Tibial nerve (tissue), 4 donors: ENCODE measurements at places on chromosomes 12 and 14. TPM values are rescaled to one million over a fixed set of nuclear protein-coding genes. Genes with fewer than 3 reads are reported as not detected.

- no peak overlapping the region for H3K27ac ChIP-seq
- H3K4me3 ChIP-seq = no peak overlapping the region
- peaks cover 8% of the 10 kb centered on the region for H3K4me1 ChIP-seq
- no peaks in the 10 kb centered on the region for H3K27me3 ChIP-seq
- no peak for DNase-seq
Observed at GRCh38 chr12:78085542-78086182, 255.0 kb downstream of the NAV3 start.

Gene HRK
- not detected for total RNA-seq

DNA sequence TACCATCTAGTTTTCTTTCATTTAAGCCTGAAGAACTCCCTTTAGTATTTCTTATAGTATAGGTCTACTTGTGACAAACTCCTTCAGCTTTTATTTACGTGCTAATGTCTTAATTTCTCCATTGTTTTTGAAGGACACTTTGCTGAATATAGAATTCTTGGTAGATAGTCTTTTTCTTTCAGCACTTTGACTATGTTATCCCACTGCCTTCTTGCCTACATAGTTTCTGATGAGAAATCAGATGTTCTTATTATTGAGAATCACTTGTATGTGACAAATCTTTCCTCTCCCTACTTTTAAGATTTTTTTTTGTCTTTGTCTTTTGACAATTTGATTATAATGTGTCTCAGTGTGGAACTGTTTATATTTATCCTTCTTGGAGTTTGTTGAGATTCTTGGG, 5.1 kb upstream of the MIS18BP1 start:
- no peak overlapping the region for H3K27ac ChIP-seq
- H3K27me3 ChIP-seq = no peaks in the 10 kb centered on the region
- H3K4me3 ChIP-seq = no peak overlapping the region
- H3K36me3 ChIP-seq = no peaks in the 10 kb centered on the region
- DNase-seq = no peak

GRCh38 chr14:92731622-92732115, 16.8 kb downstream of the LGMN start:
- no peaks in the 10 kb centered on the region for H3K27me3 ChIP-seq
- H3K36me3 ChIP-seq = peaks cover 5% of the 10 kb centered on the region
- no peak for DNase-seq

DNA sequence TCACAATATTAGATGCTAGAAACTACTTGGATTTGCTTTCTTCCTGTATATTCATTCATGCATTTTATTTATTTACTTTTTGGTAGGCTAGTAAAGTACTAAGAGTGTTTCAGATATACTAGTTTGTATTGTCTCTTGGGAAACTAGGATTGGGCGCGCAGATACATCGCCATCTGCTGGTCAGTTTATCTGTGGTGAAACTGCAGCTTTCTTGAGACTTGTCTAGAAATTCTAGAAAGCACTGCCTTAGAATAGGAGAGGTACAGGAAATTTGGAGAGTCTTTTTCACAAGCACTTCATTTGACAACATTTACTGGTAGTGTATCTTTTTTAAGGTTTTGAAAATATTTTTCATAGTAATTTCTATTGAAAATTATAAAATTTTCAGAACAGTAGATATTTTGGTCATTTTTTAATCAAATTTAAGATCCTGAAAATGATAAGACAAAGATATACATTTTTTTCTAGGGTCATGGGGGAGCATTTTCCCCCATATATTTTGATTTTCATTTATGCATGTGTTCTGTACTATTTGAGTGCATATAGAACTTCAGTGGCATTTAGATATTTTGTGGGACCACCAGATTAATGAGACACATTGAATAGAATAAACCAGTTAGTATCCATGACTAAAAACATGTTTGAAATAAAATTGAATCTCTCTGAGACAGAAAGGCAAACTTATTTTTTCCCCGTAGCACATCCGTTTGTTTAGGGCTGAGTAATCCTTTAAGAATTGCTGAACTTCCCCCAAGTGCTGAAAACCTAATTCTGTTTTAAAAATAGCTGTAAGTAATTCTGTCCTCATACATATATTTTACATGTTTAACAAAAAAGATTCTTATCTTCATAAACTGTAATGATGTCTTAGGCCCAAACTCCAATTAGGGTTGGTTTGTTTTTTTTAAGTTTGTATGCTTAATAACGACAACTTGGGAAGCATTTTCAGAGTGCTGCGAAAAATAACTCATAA, 44.5 kb downstream of the SLC38A6 start:
- no peaks in the 10 kb centered on the region for H3K36me3 ChIP-seq
- H3K4me1 ChIP-seq = no peaks in the 10 kb centered on the region
- H3K4me3 ChIP-seq = no peak overlapping the region
- DNase-seq = peak; percentile 27
- no peak overlapping the region for H3K27ac ChIP-seq

DNA sequence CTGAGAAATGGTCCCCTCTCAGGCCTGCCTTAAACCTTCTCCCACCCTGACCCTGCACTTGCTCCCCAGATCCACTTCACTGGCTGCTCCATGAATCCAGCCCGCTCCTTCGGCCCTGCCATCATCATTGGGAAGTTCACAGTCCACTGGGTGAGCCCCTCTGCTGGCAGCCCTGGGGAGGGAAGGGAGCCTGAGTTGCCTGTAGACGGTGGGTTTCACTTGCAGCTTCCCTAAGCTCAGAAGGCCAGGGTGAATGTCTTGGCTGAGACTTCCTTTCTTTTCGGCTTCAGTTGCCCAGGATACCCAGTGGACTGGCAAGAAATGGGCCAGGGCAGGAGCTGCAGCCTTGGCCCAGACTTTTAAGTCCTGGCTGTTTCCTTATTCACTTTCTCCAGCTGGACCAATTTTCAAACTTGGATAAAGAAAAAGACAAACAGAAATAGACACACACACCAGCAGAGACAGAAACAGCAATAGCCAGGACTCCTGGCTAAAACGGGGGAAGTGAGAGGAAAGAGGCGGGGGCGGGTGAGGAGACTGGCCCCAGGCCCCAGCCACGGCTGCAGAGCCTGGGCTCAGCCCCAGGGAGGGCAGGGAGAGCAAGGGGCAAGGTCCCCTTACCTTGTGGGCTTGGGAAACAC, 2.0 kb downstream of the AQP6 start:
- no peaks in the 10 kb centered on the region for H3K36me3 ChIP-seq
- H3K4me1 ChIP-seq = peaks cover 29% of the 10 kb centered on the region
- DNase-seq = no peak
- H3K27ac ChIP-seq = no peak overlapping the region
- no peaks in the 10 kb centered on the region for H3K27me3 ChIP-seq

DNA sequence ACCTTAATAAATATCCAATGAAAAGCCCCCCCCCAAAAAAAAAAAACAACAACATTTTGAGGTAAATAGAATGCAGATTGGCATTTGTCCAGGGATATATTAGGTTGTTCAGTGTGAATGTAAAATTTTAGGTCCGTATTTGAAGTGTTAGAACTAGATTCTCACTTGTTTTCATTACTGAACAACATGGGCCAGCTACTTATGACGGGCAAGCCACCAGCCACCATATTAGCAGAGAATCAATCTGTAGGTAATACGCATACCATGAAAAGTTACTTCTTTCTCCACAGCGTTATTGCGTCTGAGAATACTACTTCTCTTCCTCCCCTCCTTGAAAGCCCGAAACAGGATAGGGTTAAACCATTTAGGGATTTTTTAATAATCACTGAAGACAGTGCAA, 5.4 kb downstream of the FLRT2 start:
- H3K4me1 ChIP-seq = peaks cover 3% of the 10 kb centered on the region
- DNase-seq = no peak
- peak overlapping the region; percentile 91 for H3K27ac ChIP-seq
- H3K4me3 ChIP-seq = peak overlapping the region; percentile 74
- no peaks in the 10 kb centered on the region for H3K36me3 ChIP-seq
- H3K27me3 ChIP-seq = no peaks in the 10 kb centered on the region

DNA sequence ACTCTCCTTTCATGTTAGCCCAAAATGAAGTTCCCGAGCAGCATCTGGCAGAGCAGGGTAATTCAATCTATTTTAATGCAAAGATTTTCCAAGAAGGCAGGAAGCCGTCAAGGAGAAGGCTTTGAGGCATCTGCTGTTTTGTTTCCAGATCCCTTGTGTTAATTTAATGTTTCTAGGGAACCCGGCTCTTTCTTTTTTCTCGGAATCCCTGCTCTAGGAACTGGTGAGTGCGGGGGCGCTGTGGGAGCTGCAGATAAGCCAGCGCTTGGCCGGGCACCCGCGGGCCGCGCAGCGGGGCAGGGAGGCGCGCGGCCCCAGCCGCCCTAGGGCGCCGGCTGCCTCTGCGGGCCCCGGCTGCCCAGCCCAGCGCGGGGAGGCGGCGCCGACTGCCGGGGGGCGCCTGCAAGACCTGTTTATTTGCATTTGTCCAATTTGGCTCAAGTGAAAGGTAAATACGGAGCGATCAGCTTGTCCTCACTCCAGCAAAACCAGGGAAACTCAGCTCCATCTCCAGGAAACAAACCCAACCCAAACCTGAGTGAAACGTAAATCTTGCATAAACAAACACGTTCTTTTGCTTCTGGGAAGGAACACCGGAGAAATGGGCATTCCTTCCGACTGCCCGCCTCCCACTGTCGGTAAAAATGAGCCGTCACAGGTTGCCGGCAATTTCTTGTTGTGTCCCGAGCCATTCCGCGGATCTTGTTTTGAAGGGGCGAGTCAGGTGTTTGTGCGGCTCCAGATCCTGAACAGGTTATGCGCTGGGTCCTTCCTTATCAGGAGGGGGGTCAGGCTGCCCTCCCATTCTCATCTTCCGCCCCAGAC, 65.1 kb downstream of the CRADD start:
- no peaks in the 10 kb centered on the region for H3K4me1 ChIP-seq
- no peaks in the 10 kb centered on the region for H3K36me3 ChIP-seq
- peak; percentile 63 for DNase-seq
- H3K27ac ChIP-seq = peak overlapping the region; percentile 92

GRCh38 chr12:82350161-82350560, 8.0 kb downstream of the CCDC59 start:
- H3K27ac ChIP-seq = no peak overlapping the region
- peaks cover 73% of the 10 kb centered on the region for H3K36me3 ChIP-seq
- no peaks in the 10 kb centered on the region for H3K4me1 ChIP-seq
- DNase-seq = no peak
- no peaks in the 10 kb centered on the region for H3K27me3 ChIP-seq
